ENCODE measurements at places on chromosomes 1 and 21. TPM values are rescaled to one million over a fixed set of nuclear protein-coding genes. Genes with fewer than 3 reads are reported as not detected.

Gene RHEX
- total RNA-seq = not detected

GRCh38 chr21:16534408-16535101 is 804.8 kb downstream of the USP25 start:
- no peak overlapping the region for H3K27ac ChIP-seq
- H3K4me3 ChIP-seq = no peak overlapping the region
- H3K4me1 ChIP-seq = no peaks in the 10 kb centered on the region
- H3K36me3 ChIP-seq = no peaks in the 10 kb centered on the region
- no peaks in the 10 kb centered on the region for H3K27me3 ChIP-seq

Gene KIF2C
- 68.1 TPM for total RNA-seq

GRCh38 chr1:157047062-157047410 is 1.5 kb upstream of the ARHGEF11 start:
- DNase-seq = no peak
- H3K27me3 ChIP-seq = no peaks in the 10 kb centered on the region
- peaks cover 4% of the 10 kb centered on the region for H3K4me1 ChIP-seq
- no peak overlapping the region for H3K4me3 ChIP-seq

GRCh38 chr1:157189986-157190982 is 52.1 kb upstream of the ETV3 start:
- no peaks in the 10 kb centered on the region for H3K4me1 ChIP-seq
- H3K27me3 ChIP-seq = no peaks in the 10 kb centered on the region

DNA sequence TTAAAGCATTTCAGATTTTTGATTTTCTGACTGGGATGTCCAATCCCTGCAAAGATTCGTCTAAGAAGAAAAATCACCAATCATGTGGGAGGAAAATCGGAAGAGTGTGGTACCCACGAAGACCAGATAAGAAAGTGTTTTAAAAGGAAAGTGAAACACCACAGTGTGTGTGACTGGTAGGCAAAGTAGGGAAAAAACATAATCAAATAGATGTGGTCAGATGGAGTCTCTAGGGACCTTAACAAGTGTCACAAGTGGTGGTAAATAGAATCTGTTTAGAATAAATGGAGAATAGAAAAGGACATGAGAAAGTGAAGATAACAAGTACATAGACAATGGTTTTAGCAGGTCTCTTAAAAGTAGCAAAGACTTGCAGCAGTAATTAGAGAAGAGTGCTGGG is 154.6 kb downstream of the SLC30A10 start:
- H3K27ac ChIP-seq = no peak overlapping the region
- no peak overlapping the region for H3K4me3 ChIP-seq
- no peaks in the 10 kb centered on the region for H3K36me3 ChIP-seq
- H3K4me1 ChIP-seq = no peaks in the 10 kb centered on the region
- DNase-seq = no peak
- no peaks in the 10 kb centered on the region for H3K27me3 ChIP-seq
